Spinal cord (tissue), 10 donors: ENCODE measurements at places on chromosomes 5 and 9. TPM values are rescaled to one million over a fixed set of nuclear protein-coding genes. Genes with fewer than 3 reads are reported as not detected.

Gene TMEM171
- total RNA-seq: 1.4 TPM

GRCh38 chr9:112301420-112301819 lies 32.0 kb downstream of the PTBP3 start:
- H3K27me3 ChIP-seq: no peaks in the 10 kb centered on the region
- H3K36me3 ChIP-seq: no peaks in the 10 kb centered on the region

Gene PCAT7
- total RNA-seq: not detected

GRCh38 chr5:57754616-57755015 lies 272.0 kb upstream of the ACTBL2 start:
- no peak overlapping the region for H3K4me3 ChIP-seq
- H3K27ac ChIP-seq: no peak overlapping the region
- no peaks in the 10 kb centered on the region for H3K27me3 ChIP-seq
- no peak for DNase-seq
- no peaks in the 10 kb centered on the region for H3K36me3 ChIP-seq

DNA sequence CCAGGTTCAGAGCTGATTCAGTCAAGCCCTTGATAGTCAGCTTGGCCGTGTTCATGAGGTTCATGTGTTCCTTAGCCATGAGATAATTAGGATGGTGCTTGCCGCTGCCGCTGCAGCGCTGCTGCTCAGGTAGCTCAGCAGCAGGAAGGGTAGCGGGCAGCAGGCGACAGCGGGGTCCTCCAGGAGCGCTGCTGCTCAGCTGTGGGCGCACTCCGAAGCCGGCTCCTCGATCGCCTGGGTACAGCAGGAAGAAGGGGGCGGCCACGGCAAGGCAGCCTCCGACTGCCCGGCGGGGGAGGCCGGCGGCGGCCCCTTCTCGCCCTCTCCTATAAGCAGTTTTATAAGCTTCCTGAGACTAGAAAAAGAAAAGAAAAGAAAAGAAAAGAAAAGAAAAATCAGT lies 1253.6 kb downstream of the EFNA5 start:
- H3K4me1 ChIP-seq: no peaks in the 10 kb centered on the region
- no peak overlapping the region for H3K4me3 ChIP-seq
- H3K36me3 ChIP-seq: no peaks in the 10 kb centered on the region
- DNase-seq: no peak
- H3K27ac ChIP-seq: no peak overlapping the region

GRCh38 chr5:40630126-40630525 lies 49.6 kb upstream of the PTGER4 start:
- H3K4me3 ChIP-seq: no peak overlapping the region
- no peaks in the 10 kb centered on the region for H3K27me3 ChIP-seq
- DNase-seq: no peak
- no peaks in the 10 kb centered on the region for H3K4me1 ChIP-seq

DNA sequence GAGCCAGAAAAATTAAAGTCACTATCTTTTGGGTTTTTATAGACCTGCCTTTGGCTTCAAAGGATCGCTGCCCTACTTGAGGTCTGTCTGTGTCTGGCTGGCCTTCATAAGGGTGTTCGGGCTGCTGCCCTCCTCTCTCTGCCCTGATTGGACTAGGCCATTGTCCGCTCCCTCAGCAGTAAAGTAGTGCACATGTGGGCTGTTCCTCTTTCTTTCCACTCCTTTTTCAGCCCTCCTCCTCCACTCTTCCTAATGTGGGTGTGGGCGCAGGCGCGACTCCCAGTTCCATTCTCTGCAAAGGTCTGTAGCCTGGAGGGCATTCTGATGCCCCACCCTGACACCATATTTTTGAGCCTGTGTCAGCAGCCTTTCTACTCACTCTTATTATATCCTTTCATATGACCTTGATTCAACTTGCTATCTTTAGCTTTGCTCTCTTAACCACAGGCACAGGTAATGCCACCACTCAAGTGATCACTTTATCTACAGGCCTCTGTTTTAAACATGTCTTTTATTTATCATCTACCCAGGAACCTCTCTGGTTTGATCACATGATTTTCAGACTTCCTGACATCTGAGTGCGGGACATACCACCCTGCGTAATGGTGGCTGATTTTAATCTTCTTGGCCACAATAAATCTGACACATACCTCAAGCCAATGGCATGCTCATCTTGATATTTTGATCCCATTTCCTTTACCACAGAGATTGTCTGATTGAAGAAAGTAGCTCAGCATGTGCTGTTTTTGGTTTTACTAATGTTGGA lies 144.5 kb downstream of the AOPEP start:
- no peak overlapping the region for H3K4me3 ChIP-seq
- H3K36me3 ChIP-seq: no peaks in the 10 kb centered on the region
- H3K27me3 ChIP-seq: no peaks in the 10 kb centered on the region
- no peak overlapping the region for H3K27ac ChIP-seq
- H3K4me1 ChIP-seq: peaks cover 4% of the 10 kb centered on the region
